ENCODE measurements at places on chromosomes 13 and 19. TPM values are rescaled to one million over a fixed set of nuclear protein-coding genes. Genes with fewer than 3 reads are reported as not detected.

The MCF2L gene
- polyA plus RNA-seq = 125 TPM

DNA sequence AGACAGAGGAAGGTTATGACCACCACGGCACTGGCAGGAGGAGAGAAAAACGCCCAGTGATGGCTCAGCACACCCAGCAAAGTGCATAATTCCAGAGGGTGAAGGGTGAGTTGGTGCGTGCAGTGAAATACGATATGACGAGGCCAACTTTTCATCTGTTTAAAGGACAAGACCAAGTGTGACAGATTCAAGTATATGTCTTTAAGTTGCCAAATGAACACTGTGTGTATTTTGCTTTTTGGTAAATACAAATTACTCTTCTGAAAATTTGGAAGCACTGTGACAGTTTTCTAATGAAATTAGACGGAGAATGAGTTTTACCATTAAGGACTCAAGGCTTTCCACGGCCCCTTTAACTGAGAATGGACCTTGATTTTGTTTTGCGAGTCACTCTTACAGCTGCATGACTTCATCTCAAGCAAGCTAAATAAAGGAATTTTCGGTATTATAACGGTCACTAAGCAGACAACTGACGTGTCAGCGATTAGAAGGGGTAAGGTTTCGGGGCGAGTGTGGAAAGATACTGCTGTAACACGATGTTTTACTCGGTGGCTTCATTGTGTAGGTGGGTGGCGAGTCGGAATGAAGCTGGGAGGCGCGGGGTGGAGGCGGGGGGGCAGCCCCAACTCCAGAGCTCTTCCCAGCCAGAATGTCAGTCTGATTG, 22.8 kb downstream of the COL4A2 start:
- DNase-seq = no peak

- no peak for DNase-seq
Measured at GRCh38 chr19:45876161-45876410, 9.9 kb downstream of the IRF2BP1 start.

- no peak for DNase-seq
Measured at GRCh38 chr19:2354670-2355069, 5.4 kb upstream of the TMPRSS9 start.

DNA sequence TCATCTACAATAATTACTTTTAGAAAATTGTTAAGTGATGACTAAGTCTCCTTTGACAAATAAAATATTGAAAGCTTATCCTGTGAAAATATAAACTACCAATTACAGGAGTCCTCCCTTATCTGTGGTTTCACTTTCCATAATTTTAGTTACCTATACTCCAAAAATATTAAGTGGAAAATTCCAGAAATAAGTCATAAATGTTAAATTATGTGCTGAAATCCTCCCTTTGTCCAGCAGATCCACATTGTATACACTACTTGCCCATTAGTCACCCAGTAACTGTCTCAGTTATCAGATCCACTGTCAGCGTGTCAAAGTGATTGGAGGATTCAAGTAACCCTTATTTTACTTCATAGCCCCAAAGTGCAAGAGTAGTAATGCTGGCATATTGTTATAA, 98.1 kb downstream of the SERP2 start:
- no peak for DNase-seq

The TPM4 gene
- polyA plus RNA-seq = 225 TPM

The ZNF682 gene
- 14.7 TPM for polyA plus RNA-seq

- DNase-seq = no peak
Measured at GRCh38 chr19:46426506-46427162, 2.1 kb downstream of the PNMA8C start.

The SKA3 gene
- 7.2 TPM for polyA plus RNA-seq

- DNase-seq = no peak
Measured at GRCh38 chr19:42378225-42379215, 11.6 kb downstream of the CNFN start.

- DNase-seq = no peak
Measured at GRCh38 chr13:39210961-39211534, 172.8 kb downstream of the NHLRC3 start.

- no peak for DNase-seq
Measured at GRCh38 chr13:33262997-33263396, 22.6 kb downstream of the STARD13 start.

DNA sequence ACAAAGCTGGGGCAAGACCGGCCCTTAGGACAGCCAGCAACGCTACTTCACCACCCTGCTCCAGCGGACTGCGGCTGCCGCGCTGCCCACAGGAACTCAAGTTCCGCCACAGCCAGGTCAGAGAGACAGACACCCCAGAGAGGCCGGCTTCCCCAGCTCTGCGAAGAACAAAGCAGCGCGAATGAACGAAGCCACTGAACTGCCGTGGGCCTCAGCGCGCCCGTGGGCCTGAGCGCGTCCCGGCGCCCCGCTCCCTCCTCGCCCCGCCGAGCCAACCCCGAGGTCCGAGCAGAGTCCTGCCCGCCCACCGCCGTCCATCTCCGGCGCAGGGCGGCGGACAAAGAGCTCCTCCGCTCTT, 158.4 kb downstream of the RNF17 start:
- no peak for DNase-seq

GRCh38 chr19:50739132-50739913, 16.2 kb downstream of the CLEC11A start:
- no peak for DNase-seq

The CALR3 gene
- not detected for polyA plus RNA-seq

GRCh38 chr19:28290963-28291657, 921.8 kb downstream of the UQCRFS1 start:
- DNase-seq = no peak

- no peak for DNase-seq
Measured at GRCh38 chr13:21050288-21051197, 10.8 kb downstream of the LATS2 start.

DNA sequence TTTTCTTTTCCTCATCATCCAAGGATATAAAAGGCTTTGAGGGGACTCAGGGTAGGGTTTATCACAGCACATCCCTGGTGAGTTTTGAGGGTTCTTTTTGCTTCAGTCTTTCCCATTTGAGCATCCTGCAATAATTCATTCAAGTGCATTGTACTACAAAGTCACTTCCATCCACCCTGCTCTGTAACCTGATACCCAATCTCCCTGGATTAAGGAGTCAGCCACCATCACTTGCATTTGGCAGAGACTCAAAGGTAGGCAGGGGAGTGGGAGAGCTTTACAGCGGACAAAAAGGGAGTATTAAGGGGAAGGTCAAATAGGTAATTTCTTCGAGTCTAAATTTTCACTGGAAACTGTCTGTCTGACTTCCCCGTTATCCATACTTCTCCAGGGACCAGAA, 216.1 kb upstream of the TMTC4 start:
- DNase-seq = no peak

- no peak for DNase-seq
Measured at GRCh38 chr19:531753-532560, at the start of gene CDC34. Gene CDC34 (plus strand): TSS chr19:531760. CDS start chr19:531932, 172 bp downstream.

GRCh38 chr19:12664406-12665280, 1.9 kb downstream of the MAN2B1 start:
- no peak for DNase-seq

DNA sequence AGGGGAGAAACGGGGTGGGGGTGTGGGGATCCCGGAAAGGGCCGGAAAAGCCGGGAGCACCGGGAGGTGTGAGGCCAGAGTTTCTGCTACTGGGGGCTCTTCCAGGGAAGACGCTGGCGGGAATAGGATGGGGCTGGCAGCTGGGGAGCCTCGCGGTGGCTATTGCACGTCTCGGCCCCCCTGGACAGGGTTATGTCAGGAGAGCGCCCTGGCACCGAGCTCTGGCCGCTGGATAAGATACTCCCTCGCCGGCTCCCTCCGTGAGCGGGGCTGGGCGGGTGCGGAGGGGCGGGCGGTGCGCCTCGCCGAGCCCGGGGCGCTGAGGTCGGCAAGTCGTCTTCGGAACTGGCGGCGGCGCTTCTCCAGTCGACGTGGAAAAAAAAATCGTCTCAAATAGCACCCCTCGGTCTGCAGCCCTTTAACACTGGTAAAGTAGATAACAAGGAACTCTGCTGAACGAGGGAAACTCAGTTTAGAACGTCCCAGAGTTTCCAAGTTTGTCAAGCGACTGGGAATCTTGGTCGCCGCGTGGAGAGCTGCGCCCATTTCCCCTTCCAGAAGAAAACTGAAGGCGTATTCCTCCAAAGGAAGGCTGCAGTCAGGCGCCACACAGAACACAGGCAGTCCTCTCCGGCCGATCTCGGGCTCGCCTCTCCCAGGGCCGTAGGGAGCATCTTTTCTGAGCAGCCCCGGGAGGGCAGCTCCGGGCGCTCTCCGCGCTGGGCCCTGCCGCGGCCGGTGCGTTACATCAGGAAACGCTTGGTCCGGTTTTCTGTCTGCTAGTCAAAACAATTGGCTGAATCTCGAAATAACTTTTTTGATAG, 115.1 kb downstream of the KCNRG start:
- peak; percentile 28 for DNase-seq

The ZNF135 gene
- polyA plus RNA-seq = 15.1 TPM

DNA sequence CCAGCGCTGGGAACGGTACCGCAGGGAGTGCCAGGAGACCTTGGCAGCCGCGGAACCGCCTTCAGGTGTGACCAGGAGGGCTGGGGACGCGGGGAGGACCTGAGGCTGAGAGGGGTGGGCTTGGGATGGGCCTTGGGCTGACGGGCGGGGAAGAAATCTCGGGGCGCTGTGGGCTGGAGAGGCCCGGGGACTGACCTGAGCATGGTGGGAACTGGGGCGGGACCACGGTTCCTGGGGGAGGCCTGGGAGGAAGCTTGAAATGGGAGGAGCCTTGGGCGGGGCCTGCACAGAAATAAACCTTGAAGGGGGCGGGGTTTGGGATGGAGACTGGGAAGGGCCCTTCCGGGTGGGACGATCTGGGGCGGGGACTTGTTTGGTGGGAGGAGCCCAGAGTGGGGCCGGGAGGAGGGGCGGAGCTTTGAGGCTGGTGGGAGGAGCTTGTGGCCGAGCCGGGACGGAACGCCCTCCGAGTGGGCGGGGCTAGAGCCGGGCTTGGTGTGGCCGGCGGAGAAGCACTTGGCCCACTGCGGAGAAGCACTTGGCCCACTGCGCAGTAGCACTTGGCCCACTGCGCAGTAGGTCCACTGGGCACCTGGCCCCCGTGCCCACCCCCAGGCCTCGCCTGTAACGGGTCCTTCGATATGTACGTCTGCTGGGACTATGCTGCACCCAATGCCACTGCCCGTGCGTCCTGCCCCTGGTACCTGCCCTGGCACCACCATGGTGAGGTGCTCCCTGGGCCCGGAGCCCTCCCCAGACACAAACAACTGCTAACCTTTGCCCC, 2.8 kb downstream of the GIPR start:
- no peak for DNase-seq

The CADM4 gene
- 313 TPM for polyA plus RNA-seq

GRCh38 chr13:36418022-36418805, 14.1 kb upstream of the CCNA1 start:
- DNase-seq = no peak

GRCh38 chr19:1173845-1174809, at the start of gene SBNO2:
Gene SBNO2 (minus strand): TSS chr19:1174268. CDS start chr19:1154276, 19,992 bp downstream.
- DNase-seq = peak; percentile 68

- DNase-seq = no peak
Measured at GRCh38 chr19:17104679-17105078, 29.1 kb downstream of the MYO9B start.
